Stimulated activated CD4-positive, alpha-beta T cell treated with anti-CD3 and anti-CD28 coated beads, Interleukin-12 subunit alpha, Interleukin-12 subunit beta, amount 100 ng/mL, for 24 hours (primary cell): ENCODE measurements at places on chromosomes 5 and 9.

DNA sequence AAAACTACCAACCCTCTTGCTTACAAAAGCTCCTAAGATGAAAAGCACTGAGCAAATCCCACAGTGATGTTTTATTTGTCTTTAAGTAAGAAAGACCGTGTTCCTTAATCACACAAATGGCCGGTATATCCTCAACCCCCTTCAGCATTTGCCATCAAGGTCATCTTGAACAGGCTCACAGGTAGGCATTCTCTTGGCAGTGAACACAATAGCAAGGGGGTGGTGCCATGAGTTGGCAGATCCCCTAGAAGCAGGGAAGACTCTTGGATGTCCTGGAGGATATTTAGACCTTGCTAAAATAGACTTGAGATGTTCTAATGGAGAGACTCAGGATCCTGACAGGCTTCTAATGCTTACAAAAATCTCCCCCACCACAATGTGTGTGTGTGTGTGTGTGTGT is 323.0 kb downstream of the SPOCK1 start:
- DNase-seq = no peak

GRCh38 chr9:94923326-94924089 is 197.0 kb downstream of the AOPEP start:
- no peak for DNase-seq

GRCh38 chr9:133579601-133580418 is 29.4 kb downstream of the FAM163B start:
- DNase-seq = no peak

- no peak for DNase-seq
These were observed 137.5 kb downstream of the KCTD16 start for GRCh38 chr5:144308174-144308573.

- DNase-seq = no peak
These were observed 526.9 kb downstream of the DTWD2 start for GRCh38 chr5:118461436-118461835.

DNA sequence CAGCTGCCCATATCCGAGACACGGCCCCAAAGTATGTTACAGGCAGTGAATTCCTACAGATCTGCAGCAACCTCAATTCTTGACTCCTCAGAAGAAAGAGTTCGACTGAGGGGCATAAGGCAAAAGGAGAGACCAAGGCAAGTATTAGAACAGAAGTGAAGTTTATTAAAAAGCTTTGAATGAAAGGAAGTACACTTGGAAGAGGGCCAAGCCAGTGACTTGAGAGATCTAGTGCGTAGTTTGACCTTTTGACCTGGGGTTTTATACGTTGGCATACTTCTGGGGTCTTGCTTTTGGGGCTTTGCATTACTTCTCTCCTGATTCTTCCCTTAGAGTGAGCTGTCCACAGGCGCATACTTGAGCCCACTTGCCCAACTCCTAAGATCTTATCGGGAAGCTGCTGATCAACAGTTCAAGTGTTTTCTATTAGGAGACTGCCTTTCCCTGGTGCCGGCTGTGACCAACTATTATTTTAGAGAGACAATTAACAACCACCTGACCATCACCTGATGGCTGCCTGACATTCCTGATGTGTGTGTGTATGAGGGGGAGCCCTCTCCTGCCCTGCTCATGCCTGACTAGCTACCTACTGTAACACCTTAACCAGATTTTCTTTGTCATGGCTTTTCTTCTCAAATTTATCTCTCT is 1.5 kb upstream of the DEPDC1B start:
- DNase-seq = no peak

GRCh38 chr5:126125407-126125806 is 297.8 kb upstream of the GRAMD2B start:
- no peak for DNase-seq

- no peak for DNase-seq
These were observed 5.7 kb downstream of the SHB start for GRCh38 chr9:38063363-38063707.

GRCh38 chr5:174837919-174838902 is 113.8 kb downstream of the MSX2 start:
- DNase-seq = no peak

DNA sequence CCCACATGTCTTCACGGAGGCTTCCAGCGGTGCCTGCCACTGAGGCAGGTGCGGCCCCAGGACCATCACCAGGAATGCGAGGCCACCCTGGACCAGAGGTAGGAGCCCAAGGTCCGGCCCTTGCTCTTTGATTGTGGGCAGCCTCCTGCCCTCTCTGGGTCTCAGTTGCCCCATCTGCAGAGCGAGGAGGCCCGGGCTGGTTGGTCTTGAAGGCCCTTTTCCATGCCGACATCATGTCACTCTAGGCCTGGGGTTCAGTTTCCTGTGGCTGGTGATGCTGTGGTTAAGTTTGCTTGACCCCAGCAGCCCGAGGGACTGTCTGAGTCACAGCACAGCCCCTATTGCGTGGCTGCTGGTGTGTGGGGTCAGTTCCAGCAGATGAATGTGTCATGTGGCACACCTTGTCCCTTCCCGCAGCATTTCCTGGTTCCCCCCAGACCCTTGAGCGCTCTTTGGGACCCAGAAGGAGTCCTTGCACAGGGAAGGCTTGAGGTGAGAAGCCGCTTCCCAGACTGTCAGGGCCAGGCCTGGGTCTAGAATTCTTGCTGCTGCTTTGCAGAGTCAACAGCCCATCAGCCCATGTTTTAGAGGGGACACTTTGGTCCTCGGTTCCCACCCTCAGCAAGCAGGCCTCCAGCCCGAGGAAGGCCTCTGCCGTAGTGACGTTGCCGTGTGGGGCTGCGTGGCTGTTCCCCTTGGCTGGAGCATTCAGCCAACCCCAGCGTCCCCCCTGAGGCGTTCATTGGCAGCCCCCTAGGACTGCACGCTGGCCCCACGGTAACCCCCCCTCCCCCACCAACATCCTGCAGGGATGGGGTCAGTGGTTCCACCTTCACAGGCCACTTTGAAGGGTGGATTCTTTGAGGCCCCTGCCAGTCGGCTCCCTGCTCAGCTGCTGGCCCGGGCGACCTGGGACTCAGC is 31.0 kb upstream of the HMCN2 start:
- no peak for DNase-seq

DNA sequence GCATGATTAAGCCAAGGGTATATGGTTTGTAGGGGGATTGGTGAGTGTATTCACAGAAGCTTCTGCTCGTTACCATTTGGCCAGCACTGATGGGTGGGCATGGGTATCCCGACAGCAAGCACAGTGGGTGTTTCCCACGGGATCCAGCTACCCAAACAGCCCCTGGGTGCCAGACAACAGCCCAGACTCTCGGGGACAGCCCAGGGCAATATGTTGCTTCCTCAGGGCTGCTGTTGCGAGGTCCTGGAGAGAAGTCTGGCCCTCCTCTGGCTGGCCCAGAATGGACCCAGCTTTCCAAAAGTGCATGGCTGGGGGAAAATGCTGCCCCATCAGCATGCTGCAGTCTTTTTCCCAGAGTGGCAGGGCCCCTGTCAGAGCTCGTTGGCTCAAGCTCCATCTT is 247.0 kb downstream of the IRX1 start:
- DNase-seq = no peak

DNA sequence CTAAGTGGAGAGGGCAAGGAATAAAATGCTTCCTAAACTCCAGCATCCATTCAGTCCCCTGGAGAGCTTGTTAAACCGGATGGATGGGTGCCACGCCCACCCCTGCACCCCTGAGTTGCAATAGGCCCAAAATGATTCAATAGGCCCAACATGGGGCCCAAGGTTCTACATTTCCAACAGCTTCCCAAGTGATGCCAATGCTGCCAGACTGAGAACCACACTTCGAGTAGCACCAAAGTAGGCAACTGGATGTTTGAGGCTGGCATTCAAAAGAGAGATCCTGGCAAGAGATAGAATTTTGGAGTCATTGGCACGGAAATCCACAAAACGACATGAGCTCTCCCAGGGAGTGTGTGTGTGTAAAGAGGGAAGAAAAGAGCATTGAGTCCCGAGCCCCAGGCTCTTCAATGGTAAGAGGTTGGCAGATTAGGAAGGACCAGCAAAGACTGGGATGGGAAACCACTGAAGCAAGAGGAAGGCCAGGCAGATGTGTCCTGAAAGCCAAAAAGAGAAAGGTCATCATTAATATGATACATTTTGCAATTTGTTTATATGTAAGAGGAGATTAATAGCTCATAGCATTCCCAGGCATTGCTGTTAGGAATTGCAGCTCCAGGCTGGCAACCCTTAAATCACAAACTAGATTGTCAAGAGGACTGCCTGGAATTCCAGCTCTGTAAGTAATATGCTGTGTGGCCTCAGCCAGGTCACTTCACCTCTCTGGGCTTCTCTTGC is 130.6 kb downstream of the KCNIP1 start:
- no peak for DNase-seq

DNA sequence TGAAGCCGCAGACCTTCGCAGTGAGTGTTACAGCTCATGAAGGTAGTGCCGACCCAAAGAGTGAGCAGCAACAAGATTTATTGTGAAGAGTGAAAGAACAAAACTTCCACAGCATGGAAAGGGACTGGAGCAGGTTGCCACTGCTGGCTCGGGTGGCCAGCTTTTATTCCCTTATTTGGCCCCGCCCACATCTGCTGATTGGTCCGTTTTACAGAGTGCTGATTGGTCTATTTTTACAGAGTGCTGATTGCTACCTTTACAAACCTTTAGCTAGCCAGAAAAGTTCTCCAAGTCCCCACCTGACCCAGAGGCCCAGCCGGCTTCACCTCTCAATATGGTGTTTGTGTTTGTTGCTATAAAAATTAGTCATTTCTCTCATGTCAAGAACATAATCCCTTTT is 49.7 kb downstream of the RECK start:
- no peak for DNase-seq

GRCh38 chr9:734831-735511 is 106.5 kb upstream of the DMRT1 start:
- no peak for DNase-seq

- DNase-seq = no peak
These were observed 66.9 kb downstream of the HMCN2 start for GRCh38 chr9:130332384-130332926.

- no peak for DNase-seq
These were observed 5.8 kb downstream of the MACROH2A1 start for GRCh38 chr5:135393229-135393628.

DNA sequence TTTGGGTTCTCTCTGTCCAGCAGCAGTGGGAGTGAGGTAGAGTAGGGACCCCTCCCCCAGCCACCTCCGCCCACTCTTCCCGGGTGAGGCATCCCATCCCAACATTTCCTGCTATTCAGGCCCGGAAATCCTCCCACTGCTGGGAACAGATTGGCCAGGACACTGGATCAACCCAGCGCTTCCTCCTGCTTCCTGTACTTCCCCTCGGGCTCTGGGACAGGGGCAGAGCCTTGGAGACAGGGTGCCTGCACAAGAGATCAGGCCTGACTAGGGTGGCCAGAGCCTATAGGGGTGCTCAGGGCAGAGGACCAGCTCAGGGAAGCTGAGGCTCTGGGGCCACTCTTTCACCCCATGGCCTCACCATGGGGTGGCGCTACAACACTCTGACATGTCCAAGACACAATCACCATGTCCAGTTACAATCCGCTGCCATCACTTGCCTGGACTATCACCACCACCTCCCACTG is 14.5 kb downstream of the SH2D3C start:
- no peak for DNase-seq

DNA sequence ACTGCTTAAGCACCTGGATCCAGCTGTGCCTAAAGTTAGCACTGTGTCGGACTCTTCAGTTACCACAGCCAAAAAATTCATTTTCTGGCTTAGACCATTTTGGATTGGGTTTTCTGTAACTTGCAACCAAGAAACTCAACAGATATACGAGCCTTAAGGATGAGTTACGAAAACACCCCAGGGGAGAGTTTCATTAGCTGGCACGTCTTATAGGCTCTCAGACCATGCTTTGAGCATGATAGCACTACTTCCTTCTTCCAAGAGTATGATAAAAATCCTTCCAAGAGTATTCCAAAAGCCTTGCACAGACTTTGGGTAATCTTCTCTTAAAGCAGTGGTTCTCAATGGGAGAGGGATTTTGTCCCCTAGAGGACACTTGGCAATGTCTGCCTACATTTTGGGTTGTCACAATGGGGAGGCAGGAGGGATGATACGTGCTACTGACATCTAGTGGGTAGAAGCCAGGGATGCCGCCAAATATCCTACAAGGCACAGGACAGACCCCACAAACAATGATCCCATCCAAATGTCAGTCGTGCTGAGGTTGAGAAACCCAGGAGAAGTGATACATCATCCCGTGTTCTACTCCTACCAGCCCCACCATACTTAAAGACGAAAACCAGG is 64.8 kb downstream of the SMIM23 start:
- no peak for DNase-seq

DNA sequence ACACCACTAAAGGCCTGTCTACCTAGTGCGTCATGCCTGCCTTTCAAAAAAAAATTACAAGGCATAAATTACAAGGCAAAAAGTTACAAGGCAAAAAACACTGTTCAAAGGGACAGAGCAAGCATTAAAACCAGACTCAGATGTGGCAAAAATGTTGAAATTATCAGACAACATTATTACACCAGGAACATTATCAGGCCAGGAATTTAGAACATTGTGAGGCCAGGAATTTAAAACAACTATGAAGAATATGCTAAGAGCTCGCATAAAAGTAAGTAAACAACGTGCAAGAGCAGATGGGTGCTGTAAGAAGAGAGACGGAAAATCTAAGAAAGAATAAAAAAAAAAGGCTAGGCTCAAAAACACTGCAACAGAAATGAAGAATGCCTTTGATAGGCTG is 18.2 kb upstream of the MLANA start:
- no peak for DNase-seq

DNA sequence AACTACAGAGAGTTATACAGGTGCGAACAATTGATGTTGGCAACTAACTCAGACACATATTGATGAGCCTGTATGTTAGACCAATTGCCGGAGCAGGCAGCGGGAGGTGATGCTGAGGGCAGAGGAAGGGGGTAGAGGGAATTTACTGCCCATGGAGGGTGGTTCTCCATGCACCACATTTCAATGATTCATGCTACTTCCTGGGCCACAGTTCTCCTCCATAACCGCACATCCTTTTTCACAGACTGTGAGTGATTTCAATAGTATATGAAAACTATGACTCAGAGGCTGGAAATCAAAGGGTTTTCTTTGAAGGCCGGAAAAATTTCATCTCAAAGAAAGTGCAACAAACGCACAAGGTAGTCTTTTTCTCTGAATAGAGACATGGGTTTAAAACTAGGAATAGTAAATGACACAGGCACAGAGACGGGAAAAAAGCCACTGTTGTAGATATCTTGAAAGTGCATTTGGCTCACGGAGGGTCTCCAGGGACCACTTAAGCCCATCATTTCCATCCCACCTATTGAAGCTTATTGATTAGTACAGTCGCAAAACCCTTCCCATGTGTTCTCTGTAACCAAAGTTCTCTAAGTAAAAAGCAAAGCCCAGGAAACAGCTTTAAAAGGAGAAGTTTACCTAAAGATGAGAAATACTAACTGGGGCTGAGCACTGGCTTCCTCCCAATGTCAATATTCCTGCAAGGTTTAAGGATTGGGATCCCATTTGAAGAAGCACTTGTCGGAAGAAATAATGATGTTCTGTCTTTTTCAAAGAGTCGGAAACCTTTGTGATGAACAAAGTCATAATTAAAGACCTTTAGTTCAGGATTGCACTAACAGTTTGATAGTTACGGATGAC is 28.0 kb upstream of the ADAM19 start:
- DNase-seq = peak; percentile 37
